Activated T-cell treated with anti-CD3 and anti-CD28 coated beads, Interleukin-2, amount 50 U/mL, for 1 hour (primary cell): ENCODE measurements at places on chromosomes 13 and 19.

DNA sequence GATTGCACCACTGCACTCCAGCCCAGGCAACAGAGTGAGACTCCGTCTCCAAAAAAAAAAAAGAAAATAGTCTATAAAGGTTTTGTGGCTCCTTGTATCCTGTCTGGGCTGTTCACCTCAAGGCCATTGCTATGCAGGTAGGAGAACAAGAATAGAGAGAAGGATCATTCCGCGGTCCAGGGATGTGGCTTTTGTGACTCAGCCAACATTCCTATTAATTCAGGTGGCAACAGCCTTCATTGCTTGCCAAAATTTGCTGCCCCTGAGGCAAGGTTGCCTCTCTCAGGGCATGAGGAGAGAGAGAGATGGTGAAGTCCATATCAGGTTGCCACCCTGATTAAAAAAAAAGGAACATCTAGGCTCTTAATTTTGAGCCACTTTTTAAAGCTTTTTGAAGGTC lies 8.0 kb downstream of the ZNF551 start:
- no peak for DNase-seq

DNA sequence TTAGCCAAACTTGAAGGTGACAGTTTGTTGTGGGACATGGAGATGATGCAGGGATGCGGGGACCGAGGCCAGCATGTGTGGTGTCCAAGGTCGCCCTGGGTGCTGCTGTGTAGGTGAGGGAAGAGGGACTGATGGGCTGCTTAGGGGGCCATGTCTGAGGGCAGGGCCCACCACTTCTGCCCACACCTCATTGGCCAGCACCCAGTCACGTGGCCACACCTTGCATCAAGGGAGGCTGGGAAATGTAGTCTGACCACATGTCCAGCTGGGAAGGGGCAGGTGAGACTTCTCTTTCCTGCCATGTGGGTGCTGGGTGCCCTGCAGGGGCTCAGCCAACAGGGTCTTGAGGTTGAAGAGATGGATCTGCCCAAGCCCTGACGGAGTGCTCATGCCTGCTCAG lies 88.9 kb downstream of the KDM4B start:
- no peak for DNase-seq

DNA sequence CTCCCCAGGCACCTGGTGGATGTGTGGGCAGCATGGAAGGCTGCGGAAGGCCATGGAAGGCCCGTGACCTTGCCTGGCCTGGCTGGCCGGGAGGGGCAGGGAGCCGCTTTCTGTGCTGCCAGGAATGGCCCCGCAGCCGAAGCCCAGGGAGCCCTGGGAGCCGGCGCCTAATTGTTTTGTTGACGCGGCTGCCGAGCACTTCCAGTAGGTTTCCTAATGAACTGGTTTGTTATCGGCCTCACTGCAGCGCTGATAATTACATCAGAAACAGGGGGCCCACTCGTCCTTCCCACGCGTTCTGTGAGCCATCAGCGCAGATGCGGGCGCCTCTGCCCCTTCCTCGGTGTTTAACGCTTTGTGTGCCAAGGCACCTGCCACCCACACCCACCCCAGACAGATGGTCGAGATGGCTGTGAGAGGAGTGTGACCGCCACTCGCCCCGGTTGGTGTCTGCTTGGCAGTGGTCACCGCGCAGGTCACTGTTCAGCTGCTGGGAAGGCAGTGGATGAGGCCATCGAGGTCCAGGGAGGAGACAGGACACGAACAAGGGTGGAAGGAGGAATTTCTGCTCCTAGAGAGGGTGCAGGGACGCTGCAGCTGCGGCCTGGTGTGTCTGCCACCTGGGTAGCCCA lies 124.5 kb downstream of the KDM4B start:
- DNase-seq: no peak

DNA sequence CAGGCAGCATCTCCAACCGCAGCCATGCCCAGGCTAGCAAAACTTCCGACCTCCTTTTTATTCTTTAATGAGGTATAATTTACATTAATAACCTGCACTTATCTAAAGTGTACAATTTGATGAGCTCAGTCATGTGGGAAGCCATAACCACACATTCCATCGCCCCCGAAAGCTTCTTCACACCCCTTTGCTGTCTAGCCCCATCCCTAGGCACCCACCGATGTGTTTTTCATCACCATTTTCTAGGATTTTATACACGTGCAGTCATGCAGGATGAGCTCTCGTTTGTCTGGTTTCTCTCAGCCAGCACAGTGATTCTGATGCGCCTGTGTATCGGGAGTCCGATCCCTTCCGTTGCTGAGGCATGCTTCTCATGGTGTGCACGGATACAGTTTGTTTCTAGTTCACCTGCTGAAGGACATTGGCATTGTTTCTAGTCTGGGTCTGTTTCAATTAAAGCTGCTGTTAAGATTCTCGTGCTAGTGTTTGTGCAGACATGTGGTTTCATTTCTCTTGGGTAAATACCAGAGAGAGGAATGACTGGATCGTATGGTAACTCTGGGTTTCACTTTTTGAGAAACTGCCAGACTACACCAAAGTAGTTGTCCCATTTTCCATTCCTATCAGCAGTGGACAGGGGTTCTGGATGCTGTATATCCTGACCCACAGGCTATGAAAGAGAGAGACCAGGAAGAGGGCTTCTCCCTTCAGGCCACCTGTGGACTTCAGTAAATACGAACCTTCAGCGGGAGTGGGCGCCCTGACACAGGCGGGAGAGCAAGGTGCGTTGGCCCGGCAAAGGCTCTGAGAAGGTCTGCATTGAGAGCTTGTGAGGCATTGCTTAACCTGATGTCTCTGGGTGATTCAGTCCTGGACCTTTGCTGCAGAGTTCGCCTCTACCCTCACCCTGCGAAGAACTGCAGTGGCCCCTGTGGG lies 4.9 kb downstream of the AP1M1 start:
- no peak for DNase-seq

DNA sequence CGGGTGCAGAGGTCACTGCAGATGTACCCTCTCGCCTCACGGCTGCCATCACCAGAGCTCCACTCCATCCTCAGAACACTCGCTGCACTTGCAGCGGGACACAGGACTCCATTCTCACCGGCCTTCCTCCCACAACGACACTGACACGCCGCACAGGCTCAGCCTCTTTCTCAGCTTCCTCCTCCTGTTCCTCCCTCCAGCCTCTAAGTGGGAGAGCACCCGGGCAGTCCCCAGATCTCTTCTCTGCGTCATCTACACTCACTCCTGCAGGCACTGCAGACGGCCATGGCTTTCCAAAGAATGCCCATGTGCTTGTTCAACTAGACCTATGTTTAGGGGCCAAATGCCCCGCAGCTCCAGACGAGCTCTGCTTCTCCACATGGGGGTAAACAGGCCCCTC lies 14.3 kb upstream of the FKRP start:
- DNase-seq: no peak

GRCh38 chr13:30763786-30764413 lies 28.6 kb downstream of the ALOX5AP start:
- DNase-seq: no peak

DNA sequence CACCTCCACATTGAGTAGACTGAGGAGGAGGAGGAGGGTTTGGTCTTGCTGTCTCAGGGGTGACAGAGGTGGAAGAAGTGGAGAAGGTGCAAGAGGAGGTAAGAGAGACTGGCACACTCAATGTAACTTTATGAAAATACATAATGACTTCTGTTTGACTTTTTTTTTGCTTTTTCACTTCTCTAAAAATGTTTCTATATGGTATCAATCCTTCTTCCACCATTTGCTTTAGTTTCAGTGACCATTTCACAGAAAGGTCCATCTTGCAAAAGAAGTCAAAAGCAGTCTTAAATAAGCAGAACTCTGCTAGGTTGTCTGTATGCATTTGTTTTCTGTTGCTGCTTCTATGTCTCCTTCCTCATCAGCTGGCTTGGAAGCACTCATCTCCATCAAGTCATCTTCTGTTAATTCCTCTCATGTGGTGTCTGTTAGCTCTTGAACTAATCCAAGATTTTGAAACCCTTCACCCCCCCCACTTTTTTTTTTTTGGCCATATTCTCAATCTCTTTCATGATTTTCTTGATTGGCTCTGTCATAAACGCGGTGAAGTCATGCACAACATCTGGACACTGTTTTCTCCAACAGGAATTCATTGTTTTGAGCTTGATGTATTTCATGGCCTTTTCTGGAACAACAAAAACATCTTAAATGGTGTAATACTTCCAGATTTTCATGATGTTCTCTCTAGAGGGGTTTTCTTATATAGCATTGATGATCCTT lies 80.8 kb downstream of the KL start:
- DNase-seq: no peak

GRCh38 chr13:51684076-51684475 lies 99.8 kb downstream of the WDFY2 start:
- no peak for DNase-seq

DNA sequence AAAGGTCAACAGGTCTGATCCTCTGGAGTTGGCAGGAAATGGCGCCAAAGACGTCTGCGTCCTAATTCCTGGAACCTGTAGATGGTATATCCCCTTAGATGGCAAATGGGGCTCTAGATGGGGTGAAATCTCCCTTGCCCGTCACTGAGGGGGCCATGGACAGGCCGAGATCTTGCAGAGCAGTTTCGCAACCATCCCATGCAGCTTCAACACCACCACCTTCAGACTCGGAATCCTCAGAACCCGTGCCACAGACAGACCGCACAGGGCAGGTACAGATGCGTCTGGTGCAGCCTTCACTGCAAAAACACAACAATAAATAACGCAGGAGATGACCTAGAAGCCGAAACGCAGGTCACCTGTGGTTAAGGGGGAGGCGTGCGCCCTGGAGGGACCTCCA lies 17.7 kb downstream of the REXO1 start:
- no peak for DNase-seq

GRCh38 chr13:97386801-97387484 lies 47.0 kb upstream of the RAP2A start:
- no peak for DNase-seq

DNA sequence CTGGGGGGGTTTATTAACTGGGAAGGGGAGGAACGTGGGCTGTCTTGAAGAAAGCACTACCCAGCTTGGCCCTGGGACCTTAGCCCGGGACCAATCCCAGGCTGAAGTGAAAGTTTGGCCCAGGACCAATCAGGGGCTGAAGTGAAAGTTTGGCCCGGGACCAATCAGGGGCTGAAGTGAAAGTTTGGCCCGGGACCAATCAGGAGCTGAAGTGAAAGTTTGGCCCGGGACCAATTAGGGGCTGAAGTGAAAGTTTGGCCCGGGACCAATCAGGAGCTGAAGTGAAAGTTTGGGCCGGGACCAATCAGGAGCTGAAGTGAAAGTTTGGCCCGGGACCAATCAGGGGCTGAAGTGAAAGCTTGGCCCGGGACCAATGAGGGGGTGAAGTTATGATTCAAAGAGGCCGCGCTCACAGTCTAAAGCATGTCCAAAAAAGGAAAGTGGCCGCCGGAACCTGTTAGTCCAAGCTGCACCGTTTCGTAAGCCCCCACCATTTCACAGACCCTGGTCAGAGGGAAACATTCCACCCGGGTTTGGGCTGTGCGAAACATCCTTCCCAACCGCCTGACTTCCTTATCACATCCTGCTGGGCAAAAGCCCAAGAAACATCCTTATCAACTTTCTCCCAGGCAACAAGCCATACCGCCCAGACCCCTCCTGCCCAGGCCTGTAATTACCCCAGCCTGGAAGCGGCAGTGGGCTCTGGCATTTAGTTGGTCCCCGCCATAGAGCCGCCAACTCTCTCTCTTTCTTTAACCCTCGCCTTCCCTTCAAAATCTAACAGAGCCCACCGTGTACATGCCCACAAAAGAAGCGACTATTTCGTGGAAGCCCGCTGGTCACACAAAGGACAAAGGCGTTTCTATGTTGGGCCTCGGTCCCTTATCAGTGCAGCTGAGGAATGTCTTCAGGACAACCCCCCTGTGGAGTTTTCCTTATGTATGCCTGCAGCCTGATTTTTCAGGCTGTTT lies 1.1 kb downstream of the ZNF850 start:
- no peak for DNase-seq

- DNase-seq: no peak
Measured at GRCh38 chr13:76822698-76823267, 63.4 kb downstream of the KCTD12 start.
